ENCODE measurements at places on chromosomes 4 and X.

DNA sequence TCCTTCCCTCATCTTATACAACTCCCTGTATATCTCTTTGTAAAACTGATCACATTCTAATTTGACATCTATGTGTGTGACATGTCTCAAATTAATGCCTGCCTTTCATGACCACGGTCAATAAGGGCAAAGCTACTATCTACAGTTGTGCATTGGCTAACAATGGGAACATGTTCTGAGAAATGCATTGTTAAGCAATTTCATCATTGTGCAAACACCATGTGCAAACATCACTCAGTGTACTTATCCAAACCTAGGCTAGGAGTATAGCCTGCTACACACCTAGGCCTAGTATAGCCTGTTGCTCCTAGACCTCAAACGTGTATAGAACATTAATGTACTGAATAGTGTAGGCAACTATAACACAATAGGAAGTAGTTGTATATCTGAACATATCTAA is 95.0 kb downstream of the BANK1 start:
- DNase-seq: no peak

DNA sequence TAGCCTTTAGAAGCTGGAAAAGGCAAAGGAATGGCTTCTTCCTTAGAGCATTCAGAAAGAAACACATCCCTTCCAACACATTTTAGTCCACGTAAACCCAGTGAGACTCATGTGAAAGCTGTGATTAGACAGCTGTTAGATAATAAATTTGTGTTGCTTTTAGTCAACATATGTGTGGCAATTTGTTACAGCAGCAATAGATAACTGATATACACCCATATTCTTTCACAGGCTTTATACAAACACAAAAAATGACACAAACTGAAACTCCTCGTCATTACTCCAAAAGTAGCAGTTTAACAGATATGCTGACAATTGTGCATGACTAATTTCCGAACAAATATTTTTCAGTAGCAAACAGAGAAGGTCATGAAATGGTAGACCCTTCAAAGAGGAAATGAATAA is 65.3 kb downstream of the ANTXR2 start:
- no peak for DNase-seq

DNA sequence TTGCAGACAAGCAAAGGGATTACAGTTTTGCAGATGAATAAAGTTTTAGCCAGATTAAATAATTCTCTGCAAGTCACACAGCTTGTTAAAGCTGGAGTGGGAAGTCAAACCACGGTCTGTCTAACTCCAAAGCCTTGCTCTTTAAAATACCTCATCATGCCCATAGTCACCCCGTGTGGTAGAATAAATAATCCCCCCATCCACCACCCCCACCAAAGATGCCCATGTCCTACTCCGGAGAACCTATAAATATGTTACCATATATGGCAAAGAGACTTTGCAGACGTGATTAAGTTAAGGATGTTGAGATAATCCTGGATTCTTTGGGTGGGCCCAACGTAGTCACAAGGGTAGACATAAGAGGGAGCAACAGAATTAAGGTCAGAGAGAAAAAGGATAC is 118.7 kb downstream of the BEND2 start:
- no peak for DNase-seq

- no peak for DNase-seq
These were observed 468 bp upstream of the MAGEA4 start for GRCh38 chrX:151912221-151912620.

DNA sequence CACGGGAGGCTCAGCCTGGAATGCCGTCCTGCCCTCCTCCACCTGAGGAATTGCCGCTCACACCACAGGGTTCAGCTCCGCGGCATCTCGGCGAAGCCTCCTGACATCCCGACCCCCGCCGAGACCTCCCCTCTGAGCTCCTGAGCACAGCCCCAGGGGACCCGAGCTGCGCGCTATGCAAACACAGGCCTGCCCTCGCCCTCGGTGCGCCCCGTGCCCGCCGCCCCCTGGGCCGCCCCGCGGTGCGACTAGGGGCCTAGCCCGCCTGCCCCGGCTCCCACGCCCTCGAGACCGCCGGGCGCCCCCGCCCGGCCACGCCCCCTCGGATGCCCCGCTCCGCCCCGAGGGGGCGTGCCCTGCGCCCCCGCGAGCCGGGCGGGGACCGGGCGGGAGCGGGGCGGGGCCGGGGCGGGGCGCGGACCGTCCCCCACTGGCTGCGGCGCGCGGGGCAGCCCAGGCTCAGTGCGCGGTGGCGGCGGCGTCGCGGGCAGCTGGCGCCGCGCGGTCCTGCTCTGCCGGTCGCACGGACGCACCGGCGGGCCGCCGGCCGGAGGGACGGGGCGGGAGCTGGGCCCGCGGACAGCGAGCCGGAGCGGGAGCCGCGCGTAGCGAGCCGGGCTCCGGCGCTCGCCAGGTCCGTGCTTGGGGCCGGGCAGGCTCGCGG is at the start of gene FGFR3:
Gene FGFR3, plus strand, starts transcription at position 462 of the 664 bp plus-strand sequence. CDS start 642 bp downstream, outside the sequence.
- DNase-seq: no peak

DNA sequence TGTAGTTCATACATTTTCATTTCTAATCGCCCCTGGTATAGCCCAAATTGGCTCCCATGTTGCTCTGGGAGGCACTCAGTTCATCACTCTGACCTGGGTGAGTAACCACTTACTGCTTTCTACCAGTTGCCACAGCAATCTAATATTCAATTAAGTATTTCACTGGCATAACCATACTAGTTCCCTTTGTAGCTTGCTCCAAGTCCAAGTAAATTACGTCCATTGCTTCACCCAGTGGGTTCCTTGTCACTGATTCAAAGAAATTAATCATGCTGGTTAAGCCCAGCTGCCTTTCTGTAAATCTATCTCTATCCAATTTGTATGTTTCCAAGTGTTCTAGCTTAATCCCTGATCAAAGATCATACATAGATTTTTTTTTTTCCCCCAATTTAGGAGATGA is 92.0 kb upstream of the CBR4 start:
- no peak for DNase-seq

DNA sequence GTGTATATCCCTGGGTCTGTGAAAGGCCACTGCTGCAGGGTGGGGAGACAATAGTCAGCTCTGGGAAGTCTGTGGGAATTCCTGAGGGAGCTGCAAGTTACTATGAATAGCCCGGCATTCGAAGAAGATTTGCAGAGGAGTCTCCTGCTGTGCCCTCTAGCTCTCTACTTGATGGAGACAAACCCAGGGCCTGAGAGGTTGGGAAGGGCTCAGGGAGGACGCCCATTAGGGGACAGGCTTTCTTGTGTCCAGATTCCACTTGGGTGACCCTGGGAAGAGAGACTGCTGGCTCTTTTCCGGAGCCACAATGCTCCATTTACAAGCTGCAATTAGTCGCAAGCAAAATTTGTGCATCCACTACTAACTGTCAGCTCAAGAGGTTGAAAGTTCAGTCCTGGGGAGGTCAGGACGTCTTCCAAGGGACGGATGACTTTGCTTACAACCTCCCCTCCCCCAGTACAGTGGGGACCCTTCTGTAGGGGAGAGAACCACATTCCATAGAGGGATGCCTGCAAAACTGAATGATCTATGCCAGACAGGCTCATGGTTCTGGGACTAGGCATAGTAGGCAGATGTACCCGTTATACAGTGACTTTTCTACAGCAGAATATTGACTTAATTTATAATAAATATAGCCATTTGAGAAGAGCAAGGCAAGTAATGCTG is 48.2 kb upstream of the PHOX2B start:
- no peak for DNase-seq

DNA sequence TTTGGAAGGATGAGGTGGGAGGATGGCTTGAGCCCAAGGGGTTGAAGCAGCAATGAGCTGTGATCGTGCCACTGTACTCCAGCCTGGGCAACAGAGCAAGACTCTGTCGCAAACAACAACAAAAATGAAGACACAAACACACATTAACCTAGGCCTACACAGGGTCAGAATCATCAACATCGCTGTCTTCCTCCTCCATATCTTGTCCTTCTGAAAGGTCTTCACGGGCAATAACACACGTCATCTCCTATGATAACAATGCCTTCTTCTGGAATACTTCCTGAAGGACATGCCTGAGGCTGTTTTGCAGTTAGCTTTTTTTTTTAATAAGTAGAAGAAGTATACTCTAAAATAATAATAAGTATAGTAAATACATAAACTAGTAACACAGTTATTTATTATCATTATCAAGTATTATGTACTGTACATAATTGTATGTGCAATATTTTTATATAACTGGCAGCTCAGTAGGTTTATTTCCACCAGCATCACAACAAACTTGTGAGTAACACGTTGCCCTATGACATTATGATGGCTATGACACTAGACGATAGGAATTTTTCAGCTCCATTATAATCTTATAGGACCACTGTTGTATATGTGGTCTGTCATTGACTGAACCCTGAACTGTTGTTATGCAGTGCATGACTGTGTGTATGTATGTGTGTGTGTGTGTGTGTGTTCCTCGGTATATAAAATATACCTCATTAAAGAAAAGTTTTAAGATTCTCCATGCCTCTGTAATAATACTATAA is 69.2 kb upstream of the MAML3 start:
- DNase-seq: no peak

DNA sequence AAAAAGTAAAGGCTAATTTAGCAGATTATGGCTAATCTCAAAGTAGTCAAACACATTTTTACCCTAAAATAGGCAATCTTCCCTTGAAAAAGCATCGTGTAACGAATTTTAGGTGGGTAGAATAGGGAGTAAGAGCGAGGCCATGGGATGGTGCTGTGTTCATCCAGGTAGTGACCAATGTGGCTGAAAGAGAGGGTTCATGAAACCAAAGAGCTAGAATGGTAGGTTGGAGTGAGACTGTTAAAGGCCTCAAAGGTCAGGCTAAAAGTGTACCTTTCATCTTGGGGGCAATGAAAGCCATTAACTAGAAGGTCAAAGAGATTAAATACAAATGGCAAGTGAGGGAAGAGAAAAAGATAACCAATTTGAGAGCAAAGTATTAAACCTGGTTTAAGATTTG is 23.6 kb downstream of the EIF4E start:
- no peak for DNase-seq

DNA sequence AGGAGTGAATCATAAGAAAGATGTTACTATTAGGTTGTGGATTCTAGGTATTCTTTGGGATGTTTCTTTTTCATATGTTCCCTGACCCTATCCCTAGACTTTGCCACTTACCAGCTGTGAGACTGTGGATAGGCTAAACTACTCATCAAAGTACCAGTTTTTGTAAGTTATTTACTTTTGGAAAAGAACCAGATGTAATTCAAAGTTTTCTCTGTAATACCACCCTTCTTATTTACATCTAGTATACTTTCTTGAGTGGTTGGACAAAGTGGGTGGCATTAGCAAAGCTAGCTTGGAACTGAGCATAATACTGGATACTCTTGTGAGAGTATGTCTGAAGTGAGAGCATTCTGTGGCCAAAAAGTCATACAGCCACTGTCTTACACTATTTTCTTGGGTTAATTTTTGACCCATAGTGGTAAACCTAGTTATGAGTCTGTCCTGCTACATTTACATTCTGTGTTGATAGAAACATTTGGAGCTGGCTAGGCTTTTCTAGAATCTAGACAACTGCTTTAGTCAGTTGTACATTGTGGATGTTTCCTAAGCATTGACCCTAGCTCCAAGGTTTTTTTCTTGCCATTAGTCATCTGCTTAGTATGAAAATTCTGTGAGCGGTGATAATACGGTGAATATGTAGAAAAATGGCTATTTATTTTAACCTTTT is 41.7 kb downstream of the KDM6A start:
- no peak for DNase-seq

DNA sequence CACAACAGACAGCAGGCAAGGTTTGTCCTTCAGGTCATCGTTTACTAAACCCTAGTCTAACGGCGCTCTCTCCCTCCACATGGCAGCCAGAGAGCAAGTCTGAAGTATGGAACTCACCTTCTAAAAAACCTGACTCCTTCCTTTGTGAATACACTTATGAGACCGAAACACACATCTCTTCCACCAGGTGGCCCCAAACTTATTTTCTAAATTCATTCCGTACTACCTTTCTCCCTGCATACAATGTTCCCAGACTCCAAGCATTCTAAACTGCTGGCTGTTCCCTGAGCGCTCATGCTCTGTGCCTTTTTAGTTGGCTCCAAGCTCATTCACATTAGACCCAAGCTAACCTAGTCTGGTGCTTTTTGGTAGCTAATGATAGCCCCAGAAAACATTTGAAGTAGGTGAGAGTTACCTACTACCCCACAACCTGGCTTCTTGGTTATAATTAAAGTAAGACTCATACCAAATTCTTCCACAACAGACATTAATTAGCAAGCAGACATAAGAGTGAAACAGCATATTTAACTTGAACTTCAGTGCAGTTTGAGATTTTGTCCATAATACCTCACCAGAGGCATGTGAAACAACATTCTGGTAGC is 67.6 kb upstream of the DCLK2 start:
- DNase-seq: no peak

- no peak for DNase-seq
These were observed 152.2 kb downstream of the MGST2 start for GRCh38 chr4:139817657-139818452.

DNA sequence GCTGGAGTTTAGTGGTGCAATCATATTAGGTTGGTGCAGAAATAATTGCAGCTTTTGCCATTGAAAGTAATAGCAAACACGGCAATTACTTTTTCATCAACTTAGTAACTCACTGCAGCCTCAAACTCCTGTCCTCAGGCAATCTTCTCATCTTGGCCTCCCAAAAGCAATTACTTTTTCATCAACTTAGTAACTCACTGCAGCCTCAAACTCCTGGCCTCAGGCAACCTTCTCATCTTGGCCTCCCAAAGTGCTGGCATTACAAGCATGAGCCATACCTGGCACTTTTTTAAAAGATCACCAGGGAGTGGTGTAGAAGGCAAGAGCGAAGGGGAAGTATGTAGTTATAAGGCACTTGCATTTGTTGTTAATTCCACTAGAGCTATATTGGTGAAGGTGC is 491.1 kb upstream of the ADGRL3 start:
- no peak for DNase-seq

GRCh38 chr4:112060212-112060611 is 85.0 kb upstream of the FAM241A start:
- no peak for DNase-seq

GRCh38 chr4:21366312-21366711 is 582.3 kb downstream of the KCNIP4 start:
- DNase-seq: no peak
